ENCODE measurements at places on chromosomes 1 and 21.

DNA sequence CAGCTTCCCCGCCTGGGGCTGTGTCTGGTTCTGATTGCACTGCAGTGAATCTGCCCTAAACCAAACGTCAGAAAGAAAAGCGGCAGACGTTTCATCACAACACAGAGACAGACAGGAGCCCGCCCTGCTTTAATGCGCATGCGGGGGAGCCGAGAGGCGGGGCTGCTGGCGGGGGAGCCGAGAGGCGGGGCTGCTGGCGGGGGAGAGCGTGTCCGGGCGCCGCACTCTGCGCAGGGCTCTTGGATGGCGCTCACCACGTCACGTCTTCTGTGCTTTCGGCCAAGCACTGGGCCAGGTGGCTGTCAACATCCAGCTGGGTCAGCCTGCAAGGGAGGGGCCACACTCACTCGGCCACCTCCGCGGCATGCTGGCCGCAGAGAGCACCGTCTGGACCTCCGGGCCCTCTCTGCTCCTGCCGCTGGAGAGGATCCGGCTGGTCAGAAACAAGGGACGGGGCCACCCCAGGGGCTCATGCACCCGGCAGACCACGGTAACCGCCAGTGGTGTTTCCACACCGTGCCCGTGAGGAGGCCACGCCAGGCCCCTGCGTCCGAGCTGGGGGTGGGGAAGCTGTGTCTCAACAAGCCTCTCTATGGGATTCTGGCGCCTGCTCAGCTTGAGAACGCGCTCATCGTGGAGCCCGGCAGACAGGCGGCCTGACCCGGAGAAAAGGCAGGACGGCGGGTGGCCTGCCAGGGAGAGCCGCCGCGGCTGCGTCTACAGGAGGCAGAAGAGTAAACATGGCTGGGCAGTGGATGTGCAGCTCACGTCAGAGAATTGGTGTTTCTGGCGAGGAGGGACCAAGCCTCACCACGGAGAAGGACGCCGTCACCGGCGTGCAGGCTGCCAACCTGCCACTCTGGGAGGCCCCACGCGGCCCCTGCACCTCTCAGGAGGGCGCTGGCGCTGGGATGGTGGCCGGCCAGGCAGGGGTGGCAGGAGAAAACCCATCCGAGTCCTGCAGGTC lies 4.8 kb downstream of the FAAP20 start:
- DNase-seq: peak; percentile 90

DNA sequence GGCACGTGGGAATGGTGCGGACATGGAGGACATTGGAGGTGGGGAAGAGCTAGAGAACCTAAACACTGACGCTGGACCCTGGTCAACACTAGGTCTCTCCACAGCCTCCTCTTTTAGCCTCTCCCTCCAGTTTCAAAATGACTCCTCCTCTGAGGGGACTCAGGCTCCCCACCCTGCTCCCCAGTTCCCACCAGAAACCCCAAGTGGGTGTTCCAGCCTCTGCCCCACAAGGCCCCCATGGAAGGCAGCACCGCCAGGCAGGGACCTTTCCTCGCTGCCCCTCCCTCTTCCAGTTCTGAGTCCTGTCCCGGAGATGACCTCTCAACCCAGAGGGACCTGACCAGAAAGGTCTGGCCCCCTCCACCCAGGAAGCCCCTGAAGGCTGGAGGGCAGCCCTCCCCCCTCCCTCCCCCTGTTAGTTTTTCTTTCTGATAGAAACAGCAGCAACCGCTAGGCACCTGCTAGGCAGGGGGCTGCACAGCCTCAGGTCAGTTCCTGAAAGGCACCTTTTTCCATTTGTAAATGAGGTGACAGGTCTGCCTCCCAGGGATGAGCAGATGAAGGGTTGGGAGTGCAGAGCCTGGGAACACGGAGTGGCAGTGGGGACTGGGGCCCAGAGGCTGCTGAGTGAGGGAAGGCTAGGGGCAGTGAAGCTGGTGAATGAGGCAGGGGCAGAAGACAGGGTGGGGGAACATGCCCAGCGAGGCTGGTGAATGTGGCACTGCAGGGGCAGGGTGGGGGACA lies 9.3 kb upstream of the ITGB2 start:
- peak; percentile 28 for DNase-seq

DNA sequence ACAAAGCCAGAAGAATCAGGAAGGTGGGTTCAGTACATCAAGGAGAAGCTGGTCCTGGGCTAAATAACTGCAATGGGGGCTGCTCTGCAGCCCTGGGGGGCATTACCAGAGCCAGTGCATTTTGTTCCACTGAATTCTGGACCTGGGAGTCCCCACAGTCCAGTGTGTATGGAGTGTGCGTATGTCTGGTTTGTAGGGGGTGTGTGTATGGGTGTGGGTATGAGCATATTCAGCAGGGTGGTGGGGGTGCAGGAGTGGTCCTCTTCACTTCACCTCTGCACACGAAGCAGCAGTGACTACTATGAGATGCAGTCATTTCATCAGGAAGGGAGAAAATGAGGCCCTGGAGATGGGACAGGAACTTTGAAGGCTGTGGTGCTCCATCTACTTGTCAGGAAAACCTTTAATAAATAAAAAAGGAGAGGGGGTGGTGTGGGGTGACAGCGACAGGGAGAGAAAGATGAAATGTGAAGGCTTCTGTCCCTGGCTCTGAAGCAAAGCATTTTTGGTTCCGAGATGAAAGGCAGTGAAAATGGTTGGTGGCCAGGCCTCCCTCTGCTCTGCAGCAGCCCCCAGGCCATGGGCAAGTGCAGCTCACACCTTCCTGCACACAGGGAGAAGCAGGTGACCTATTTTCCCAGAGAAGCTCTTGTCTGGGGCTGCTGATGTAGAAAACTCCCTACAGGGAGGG lies 121.5 kb upstream of the CACHD1 start:
- no peak for DNase-seq

DNA sequence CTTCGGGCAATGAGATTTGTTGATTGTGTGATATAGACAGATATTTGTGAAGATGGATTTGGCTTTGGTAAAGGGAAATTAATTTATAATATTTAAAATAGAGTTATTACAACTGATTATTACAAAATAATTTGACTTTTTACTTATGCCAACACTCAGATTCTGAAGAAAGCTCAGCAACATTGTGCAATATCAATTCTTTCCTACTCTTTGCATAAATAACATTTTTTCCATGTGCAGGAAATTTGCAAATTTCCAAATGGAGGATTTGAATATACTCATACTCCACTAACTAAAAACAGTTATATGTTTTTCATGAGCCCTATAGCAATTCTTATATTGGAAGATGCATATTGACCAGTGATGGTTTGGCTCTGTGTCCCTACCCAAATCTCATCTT lies 676.4 kb upstream of the ADAMTS5 start:
- no peak for DNase-seq

- DNase-seq: no peak
These were observed 1.5 kb downstream of the F13B start for GRCh38 chr1:197065559-197065958.

DNA sequence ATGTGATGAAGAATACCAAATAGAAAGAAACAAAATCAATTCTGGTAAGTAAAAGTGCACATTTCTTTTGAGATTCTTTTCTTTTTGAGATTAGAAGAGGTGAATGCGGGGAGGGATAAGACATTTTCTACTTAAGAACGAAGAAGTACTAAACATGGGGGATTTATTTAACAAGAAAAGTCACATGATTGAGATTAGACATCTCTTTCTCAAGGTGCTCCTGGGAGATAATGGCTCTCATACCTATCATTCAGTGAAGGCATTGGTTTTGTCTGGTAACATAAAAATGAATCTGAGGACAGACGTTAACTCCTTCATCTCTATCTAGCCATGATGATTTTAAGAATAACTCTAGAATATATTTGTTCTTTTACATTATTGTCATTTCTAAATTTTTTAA lies 147.9 kb upstream of the SAMSN1 start:
- no peak for DNase-seq

- no peak for DNase-seq
These were observed 49.5 kb downstream of the SETD4 start for GRCh38 chr21:36010801-36011200.

DNA sequence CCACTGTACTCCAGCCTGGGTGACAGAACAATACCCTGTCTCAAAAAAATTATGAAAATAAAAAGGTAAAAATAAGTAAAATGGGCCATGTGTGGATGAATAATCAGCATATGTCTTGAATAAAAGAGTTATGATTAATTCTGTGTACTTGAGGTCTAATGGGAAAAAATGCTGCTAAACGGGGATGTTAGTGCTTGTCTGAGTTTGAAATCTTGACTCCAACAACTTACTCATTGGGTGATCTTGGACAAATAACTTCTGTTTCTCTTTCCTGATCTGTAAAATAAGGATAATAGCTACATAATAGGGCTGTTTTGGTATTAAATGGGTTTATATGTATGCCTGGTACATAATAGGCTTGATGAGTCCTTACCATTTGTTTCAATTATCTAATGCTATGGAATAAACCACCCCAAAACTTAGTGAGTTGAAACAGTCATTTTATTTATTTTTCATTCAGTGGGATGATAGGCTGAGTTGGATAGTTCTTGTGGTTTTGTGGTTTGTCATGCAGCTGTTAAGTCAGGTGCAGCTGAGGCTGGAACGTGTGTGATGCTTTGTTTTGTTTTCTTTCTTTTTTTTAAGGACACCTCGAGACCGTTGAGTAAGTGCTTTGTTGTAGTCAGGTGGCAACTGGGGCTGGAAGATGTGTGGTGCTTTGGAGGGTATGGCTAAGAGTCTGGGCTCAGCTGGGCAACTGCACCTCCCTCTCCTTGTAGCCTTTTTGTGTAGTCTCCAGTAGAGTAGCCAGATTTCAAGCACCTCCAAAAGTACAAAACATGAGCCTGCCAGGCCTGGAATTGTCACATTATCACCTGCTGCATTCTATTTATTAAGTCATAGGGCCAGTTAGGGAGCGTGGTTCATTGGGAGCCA lies 4.9 kb downstream of the MDM4 start:
- DNase-seq: peak; percentile 90

Data from B cell (primary cell).